ENCODE measurements at places on chromosomes 3 and 15. TPM values are rescaled to one million over a fixed set of nuclear protein-coding genes. Genes with fewer than 3 reads are reported as not detected.

GRCh38 chr15:72199721-72200212, 2.2 kb upstream of the GRAMD2A start:
- DNase-seq = peak; percentile 73

GRCh38 chr3:116340680-116341216, 104.5 kb downstream of the LSAMP start:
- no peak for DNase-seq

DNA sequence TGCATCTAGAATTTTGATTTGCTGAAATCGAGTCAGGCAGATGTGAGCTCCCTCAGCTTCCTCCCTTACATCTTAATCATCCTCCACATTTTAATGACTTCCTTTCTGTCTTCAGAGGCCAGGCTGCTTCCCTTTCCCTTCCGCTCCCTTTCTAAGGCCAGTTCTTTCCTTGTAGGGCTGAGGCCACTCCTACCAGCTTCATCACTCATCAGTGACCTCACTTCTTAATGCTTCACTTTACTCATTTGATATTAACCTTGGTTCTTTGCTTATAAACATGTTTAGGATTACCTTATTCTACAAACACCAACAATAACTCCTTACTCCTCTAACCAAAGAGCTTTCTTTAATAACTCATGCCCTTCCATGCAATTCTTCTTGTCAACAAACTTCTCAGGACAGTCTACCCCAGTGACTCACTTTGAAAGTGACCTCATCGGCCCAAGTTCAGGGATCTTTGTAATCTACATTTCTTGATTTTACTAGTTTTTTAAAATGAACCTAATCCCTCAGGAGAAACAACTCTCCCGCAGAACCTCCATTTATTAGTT, 23.9 kb downstream of the ILDR1 start:
- DNase-seq = peak; percentile 77

DNA sequence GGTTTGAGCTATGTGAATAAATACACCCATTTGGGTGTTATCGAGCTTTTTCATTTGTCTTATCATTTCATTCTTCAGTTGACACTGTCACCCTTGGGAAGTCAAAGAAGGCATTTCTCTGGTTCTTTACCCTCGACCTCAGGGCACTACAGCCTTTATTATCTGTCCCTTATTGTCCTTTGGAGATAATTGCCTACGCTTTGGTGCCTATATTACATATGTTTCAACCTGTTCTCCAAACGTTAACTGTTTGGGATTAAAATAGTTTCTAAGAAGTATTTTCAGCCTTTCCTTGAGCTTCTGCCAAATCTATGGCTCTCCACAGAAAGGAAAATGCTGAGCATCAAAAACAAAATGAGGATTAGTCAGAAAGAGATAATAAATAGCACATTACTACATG, 395.4 kb upstream of the ADAMTS9 start:
- DNase-seq = no peak

- DNase-seq = no peak
These were observed 254.3 kb downstream of the ZNF621 start for GRCh38 chr3:40779039-40779438.

- no peak for DNase-seq
These were observed 27.9 kb downstream of the FEM1B start for GRCh38 chr15:68305420-68305871.

DNA sequence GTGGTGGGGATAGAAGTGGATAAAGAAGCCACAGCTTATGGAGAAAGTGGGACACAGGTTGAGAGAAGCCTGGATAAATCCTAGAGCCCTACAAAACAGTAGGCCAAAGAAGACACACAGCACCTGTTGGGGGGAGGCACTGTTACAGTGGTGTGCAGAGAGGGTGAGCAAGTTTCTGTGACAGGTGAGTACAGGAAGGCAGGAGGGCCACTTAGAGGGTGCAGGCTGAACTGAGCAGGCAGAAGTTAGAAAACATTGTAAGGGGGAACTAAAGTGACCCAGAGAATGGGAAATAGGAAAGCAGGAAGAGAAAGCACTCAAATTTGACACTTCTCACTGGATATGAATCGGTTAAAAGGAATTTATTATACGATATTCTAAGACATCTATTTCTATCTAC, 146.1 kb upstream of the TMCO5A start:
- DNase-seq = no peak

GRCh38 chr3:63069806-63070475, 194.7 kb upstream of the CADPS start:
- DNase-seq = no peak

The ARL13B gene
- total RNA-seq = 12.7 TPM

The LIPH gene
- not detected for total RNA-seq

The CD276 gene
- total RNA-seq = 85.6 TPM

The TP63 gene
- total RNA-seq = not detected

The SLC2A2 gene
- not detected for total RNA-seq

The CD80 gene
- total RNA-seq = not detected
